ENCODE measurements at places on chromosomes 3 and 15. TPM values are rescaled to one million over a fixed set of nuclear protein-coding genes. Genes with fewer than 3 reads are reported as not detected.
A peak's percentile ranks its signal among the peaks of the same experiment; 100 is the strongest.

DNA sequence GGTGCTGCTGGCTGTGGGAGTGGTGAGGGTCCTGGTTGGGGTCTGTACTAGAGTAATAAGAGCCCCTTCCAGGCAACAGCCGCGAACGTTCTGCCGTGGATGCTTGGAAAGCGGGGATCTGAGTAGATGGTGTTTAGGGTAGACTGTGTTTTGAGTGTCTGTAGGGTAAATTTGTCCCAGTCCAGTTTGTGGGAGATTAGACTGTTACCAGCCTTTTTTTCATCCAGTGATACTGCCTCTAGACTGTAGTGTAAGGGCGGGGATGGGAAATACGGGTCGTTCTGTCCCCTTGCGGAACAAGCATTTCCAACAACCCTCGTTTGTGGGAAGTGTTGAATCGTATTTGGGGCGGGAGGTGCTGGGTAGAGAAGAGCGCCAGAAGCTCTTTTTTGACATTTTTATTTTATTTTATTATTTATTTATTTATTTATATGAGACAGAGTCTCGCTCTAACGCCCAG, 424 bp downstream of the HAUS2 start:
- DNase-seq, result no peak

DNA sequence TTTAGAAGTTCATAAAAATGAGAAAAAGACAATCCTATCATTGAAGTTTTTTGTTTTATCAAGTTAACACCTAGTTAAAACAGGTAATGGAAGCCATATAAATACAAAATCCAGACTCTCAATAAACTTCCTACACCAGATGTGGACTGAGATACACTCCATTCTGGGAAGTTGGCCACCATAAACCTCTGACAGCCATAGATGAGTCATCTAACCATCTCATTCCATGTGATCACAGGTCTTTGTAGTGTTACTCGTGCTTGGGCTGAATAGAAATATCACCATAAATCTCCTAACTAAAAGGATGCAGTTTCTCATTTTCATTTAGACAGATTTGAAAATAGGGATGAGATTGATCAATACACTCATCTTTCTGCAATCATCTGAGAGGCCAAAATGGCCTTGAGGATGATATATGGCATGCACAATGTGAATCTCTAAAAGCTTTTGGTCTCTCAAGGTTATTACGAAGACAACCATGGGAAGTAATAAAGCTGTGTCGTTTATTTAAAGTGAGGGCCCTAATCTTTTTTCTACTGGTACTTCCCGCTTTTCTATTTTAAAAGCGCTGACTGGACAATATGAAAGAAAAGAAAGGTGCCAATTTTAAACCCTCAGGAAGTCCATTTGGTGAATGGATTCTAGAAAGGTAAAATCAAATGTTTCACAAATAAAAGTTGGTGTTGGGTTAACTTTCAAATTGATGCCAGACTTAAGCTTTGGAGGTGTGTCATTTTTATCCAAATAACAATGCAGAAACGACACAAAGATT, 155.5 kb downstream of the POLR2M start:
- DNase-seq, result no peak

DNA sequence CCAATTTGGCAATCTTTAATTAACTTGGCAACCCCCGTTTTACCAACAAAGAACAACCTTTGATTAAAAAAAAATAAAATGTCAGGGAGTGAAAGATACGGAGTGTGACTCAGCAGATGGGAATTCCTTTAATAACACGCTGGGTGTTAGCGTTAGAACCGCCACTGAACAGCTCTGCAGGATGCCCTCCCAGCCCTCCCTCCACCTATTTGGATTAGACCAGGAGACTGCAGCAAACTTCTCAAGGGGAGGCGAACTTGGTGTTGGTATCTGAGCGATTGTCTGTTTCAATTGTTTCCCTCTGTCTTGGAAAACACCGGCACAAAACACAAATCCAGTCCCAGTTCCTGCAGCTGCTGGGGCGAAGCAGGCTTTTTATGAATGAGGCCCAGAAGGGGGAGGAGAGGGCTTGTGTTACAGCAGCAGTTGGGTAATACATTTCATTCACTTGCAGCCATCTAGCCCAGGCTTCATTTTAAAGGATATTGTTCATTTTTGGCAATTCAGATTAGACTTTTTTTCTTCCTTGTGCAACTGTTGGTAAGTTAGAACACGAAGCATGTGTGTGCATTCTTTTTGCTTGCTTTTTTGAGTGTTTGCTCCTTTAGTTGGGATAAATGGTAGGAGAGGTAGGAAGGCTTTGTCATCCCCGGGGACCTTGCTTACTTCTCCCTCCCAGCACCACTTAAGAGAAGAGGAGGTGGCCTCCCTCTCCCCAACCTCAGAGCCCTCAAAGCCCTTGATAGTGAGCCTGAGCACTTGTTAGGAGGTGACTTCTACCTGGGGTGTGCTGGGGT, 152.3 kb downstream of the IGF1R start:
- DNase-seq, result peak; percentile 55

Gene DNAH12
- total RNA-seq, result 1.2 TPM

Gene TSC22D2
- total RNA-seq, result 12.2 TPM

GRCh38 chr3:10262027-10262426, 13.8 kb downstream of the TATDN2 start:
- no peak for DNase-seq

Gene TTLL13
- not detected for total RNA-seq

DNA sequence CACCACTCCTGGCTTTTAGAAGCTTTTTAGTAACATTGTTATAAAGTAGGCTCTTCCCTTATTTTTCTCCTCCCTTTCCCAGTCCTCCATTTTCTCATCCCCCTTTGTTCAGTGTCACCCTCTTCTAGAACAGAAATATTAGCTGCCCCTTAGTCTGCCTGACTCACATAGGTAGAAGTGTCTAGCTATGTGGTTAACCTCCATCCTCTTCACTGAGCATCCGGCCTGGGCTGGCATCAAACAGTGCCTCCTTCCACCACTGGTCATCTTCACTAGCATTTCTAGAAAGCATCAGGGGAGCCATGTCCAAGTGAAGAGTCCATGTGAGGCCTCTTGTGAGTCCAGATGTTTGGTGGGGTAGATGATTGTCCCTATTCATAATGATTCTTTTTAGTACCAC, 70.0 kb upstream of the SKOR1 start:
- DNase-seq, result no peak

- no peak for DNase-seq
Observed at GRCh38 chr15:84772467-84772866, 24.1 kb downstream of the ZNF592 start.

DNA sequence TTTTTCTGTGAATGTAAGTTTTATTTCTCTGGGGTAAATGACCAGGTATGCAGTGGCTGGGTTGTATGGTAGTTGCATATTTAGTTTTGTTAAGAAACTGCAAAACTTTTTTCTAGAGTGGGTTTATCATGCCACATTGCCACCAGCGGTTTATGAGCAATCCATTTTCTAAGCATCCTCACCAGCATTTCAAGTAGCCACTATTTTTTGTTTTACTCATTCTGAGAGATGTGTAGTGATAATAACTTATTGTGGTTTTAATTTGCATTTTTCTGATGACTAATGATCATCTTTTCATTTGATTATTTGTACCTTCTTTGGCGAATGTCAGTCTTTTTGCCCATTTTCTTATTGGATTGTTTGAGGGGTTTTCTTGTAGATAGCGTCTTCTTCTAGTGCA, 56.2 kb downstream of the SPRED1 start:
- DNase-seq, result no peak

Gene LRTM1
- not detected for total RNA-seq

Gene SETD2
- 22.6 TPM for total RNA-seq

GRCh38 chr15:90681480-90681879, 35.7 kb upstream of the BLM start:
- DNase-seq, result peak; percentile 26

- DNase-seq, result no peak
Observed at GRCh38 chr3:94617312-94617711, 554.5 kb downstream of the NSUN3 start.

DNA sequence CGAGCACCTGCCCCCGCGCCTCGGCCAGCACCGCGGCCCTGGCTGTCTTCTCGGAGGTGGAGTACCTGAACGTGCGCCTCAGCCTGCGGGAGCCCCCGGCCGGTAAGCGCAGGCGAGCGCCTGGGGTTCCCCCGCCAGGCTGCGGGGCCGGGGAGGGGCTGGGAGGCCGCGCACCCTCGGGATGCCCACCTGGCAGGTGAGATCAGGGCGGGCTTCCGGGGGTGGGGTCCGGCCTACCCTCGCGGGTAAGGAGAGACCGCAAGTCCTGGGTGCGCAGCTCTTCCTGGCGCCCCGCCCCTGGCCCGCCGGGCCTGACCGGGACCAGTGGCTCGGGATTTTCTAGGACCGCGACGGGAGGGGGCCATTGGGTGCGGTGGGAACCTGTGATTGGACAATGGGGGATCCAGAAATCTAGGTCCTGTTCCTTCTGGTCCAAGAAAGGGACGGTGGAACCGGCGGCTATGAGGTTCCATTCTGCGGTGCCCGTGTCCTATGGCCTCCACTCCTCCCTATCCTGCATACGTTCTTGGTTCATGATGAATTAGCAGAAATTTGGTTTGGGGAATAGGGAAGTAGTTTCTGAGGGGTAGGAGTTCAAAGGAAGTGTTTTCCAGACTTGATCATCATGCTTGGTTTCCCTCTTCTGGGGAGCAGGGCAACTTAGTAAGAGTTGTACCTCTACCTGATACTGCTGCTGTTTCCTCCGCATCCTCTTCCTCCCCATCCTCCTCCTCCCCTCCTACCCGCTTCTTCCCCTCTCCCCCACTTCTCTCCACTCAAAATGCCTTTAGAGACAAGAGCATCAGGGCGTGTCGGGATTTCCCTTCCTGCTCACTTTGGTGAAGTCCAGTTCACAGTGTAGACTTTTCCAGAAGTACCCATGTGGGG, 808 bp downstream of the ARRDC4 start:
- DNase-seq, result peak; percentile 68

DNA sequence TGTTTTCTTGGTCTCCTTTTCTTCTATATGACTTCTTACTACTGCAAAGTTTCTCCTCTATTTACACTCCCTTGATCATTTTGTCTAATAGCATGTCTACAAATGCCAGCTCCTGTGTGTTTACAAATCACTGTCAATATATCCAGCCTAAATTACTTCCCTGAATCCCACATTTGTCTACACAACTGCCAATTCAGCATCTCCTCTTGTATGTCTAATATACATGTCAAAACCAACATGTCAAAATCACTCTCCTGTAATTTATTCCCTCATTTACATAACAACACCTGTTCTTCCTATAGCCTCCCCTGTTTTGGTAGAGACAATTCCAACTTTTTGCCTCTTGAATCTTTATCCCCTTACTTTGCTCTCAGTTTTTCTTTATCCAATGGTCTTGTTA, 359.3 kb downstream of the PLOD2 start:
- DNase-seq, result no peak

GRCh38 chr3:30324587-30324986, 281.8 kb upstream of the TGFBR2 start:
- no peak for DNase-seq

GRCh38 chr15:81199031-81199779, 2.5 kb downstream of the IL16 start:
- DNase-seq, result no peak
